Stimulated activated CD8-positive, alpha-beta memory T cell treated with anti-CD3 and anti-CD28 coated beads, Interleukin-15, amount 100 ng/mL, for 1 hour (primary cell): ENCODE measurements at places on chromosomes 12 and 14.

- no peak for DNase-seq
Observed at GRCh38 chr14:68148276-68148675, 328.7 kb downstream of the RAD51B start.

GRCh38 chr14:22561661-22562579 is 27.1 kb downstream of the DAD1 start:
- no peak for DNase-seq

- DNase-seq: no peak
Observed at GRCh38 chr14:51711505-51711904, 59.8 kb downstream of the FRMD6 start.

DNA sequence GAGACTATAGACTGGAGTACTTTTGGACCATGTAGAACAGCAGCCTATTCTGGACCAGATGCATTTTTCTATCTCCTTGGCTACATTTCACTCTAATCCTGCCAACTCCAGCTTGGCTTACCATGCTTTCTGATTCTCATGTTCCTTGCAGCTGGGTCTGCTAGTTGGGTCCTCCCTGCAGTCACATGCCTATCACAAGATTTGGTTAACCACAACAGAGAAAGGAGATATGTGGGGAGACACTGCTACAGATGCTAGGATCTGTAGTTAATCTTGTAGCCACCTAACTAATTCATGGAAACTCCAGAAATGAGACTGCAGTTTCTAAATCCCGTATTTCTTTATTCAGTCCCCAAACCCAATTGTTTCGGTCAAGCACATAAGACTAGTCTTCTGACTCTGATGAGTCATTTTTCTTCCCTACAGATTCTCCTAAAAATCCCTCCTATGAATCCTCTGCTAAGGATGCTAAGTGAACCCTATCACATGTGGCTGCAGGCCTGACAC is 410.6 kb downstream of the DAD1 start:
- DNase-seq: no peak

DNA sequence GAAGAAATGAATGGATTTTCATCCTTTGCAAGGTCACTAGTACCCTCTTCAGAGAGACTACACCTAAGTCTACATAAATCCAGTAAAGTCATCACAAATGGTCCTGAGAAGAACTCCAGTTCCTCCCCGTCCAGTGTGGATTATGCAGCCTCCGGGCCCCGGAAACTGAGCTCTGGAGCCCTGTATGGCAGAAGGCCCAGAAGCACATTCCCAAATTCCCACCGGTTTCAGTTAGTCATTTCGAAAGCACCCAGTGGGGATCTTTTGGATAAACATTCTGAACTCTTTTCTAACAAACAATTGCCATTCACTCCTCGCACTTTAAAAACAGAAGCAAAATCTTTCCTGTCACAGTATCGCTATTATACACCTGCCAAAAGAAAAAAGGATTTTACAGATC is 40.8 kb downstream of the SPATA7 start:
- DNase-seq: no peak

DNA sequence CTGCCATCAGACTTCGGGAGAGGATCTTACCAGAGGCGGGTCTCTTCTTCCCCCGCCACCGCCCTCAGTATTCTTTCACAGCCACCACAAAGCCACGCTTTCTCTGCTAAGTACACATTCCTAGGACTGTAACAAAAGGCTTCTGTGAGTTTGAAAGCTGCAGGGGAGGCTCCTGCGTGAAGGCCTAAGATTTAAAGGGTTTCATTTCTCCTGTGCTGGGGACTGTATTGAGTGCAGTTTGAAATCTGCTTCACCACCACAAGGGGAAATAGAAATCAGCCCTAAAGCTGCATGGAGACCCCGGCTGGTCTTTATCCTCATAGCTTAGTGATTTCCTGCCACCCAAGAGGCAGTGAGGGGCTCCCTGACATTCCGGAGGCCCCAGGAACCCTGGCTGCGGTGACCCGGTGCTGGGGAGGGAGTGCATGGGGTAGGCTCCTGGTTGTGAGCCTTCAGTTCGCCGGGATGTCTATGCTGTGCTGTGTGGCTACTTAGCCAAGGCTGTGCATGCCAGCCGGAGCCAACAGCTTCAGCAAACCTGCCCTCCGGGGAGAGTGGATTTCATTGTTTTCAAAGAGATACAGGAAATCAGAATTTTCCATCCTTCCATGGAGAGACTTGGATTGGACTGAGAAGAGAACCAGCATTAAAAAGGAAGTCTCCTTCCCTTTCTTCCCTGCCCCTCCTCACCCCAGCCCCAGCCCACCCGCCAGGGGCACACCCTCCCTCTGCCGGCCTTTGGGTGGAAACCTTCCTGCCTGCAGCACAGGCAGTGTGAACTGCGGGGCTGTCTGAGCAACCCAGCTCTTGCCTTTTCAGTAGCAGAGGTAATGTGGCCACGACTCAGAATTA is 163.3 kb downstream of the ETV6 start:
- DNase-seq: no peak

DNA sequence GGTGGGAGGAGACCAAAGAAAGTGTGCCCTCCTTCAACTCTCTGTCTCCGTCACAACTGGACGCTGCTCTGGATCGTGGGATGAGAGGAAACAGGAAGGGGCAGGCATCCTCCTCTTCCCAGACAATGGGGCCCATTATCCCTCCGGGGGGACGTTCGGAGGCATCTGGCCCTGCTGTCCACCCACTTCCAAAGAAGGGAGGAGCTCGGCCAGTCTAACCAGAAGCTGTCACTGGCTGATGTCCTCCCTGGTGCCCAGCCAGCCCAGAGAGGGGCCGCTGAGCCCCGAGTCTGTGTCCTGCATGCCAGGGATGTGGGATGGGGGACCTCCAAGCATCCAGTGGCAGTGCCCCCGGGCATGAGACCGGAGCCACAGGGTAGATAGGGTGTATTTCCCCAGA is 39.8 kb upstream of the MEG3 start:
- DNase-seq: no peak

DNA sequence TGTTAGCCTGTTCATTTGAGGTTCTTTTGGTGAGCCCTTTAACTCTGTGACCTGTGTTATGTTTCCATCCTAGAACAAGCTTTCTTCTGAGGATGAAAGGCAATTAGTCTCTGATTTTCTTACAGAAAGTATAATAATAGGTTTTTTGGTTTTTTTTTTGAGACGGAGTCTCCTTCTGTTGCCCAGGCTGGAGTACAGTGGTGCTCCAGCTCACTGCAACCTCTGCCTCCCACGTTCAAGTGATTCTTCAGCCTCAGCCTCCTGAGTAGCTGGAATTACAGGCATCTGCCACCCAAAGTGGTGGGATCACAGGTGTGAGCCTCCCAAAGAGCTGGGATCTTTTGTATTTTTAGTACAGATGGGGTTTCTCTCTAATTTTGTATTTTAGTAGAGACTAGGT is 52.7 kb upstream of the SYNE2 start:
- DNase-seq: no peak

GRCh38 chr12:128914908-128915563 is 61.8 kb downstream of the GLT1D1 start:
- DNase-seq: no peak

DNA sequence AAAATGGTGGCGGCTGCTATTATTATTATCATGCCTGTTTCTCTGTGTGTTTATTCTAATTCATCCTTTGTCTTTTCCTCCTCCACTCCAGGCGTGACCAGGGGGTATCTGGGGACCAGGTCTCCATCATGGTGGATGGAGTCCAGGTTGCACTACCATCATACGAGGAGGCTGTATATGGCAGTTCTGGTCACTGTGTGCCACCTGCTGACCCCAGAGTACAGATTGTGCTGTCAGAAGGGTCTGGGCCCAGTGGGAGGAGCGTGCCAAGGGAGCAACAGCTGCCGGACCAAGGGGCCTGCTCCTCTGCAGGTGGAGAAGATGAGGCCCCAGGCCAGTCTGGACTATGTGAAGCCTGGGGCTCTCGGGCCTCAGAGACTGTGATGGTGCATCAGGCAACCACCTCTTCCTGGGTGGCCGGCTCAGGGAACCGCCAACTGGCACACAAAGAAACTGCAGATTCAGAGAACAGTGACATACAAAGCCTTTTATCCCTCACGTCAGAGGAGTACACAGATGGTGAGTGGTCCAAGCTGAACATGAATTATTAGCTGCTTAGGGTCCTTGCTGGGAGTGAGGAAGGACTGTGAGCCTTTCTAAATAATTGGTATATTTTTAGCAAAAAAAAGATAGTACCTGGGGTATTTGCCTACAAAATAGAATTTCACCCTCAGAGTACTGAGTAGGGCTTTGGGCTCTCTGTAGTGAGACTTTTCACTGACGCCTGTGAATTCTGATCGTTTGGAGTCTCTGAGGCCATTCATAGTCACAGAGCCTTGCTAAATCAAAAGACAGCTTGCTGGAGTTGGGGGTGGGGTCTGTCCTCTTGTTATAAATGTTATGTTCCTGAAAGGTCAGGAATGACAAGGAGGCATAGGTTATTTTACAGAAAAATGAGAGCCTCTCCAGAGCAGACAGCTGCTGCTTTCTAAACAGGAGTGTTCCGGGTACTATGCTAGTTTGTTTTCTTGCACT is 58.1 kb upstream of the SRSF5 start:
- no peak for DNase-seq

DNA sequence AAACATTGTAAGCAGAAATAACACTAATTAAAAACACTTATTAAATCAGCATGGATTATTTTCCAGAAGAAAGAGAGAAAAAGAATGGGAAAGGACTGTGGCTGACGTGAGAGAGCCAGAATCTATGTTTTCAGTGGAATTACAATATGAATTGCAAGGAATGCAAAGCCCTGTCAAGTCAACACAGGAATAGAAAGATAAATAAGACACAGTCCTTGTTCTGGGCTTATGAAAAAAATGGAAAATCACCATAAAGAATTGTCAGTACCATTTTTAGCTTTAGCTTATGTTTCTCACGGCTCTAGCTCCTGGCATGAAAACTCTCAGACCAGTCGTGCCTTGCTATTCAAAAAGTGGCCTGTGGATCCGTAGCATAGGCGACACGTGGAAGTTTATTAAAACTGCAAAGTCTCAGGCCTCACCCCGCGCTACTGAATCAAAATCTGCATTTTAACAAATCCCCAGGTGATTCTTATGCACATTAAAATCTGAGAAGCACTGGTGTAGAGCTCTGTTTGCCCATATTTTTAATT is 549.1 kb downstream of the RPS29 start:
- DNase-seq: no peak

- no peak for DNase-seq
Observed at GRCh38 chr12:57844709-57845477, 1.6 kb downstream of the CTDSP2 start.

DNA sequence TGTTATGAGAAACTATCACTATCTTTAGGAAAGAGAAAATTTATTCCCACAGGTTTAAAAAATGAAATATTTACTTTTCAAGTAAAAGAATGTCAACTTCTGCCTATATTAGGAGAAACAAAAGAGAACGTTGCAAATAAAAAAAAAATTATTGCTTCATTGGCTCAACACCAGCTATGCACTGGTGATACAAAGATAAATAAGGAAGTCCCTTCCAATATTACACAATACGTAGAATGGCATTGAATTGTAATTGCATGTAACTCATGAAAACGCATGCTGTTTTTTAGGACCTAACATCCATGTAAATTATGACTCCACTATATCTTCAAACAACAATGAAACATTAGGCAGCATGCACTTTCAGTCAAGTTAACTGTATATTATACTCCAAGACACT is 56.4 kb upstream of the RERGL start:
- no peak for DNase-seq

- DNase-seq: no peak
Observed at GRCh38 chr14:95547626-95548327, 12.9 kb downstream of the GLRX5 start.

- no peak for DNase-seq
Observed at GRCh38 chr12:119989731-119990381, 820 bp downstream of the BICDL1 start.

DNA sequence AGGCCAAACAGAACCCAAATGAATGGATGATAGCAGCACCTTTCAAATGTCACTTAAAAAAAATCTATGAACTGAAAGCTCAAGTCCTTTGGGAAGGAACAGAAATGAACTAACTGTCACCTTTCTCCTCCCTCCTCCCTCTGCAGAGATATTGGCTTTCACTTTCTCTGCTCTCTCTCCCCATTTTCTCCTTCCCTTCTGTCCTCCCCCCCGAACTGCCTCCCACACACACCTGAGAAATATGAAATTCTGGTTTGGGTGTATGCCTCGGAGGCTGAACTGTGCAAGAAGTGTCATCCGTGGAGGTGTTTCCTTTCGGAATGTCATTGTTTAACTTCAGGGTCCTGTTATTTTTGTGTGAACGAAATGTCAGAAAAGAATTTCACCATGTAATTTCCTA is 87.8 kb downstream of the NEDD1 start:
- DNase-seq: no peak

GRCh38 chr14:72883961-72884360 is 9.9 kb downstream of the DPF3 start:
- no peak for DNase-seq

- no peak for DNase-seq
Observed at GRCh38 chr12:58233886-58234285, 292.5 kb downstream of the ATP23 start.

DNA sequence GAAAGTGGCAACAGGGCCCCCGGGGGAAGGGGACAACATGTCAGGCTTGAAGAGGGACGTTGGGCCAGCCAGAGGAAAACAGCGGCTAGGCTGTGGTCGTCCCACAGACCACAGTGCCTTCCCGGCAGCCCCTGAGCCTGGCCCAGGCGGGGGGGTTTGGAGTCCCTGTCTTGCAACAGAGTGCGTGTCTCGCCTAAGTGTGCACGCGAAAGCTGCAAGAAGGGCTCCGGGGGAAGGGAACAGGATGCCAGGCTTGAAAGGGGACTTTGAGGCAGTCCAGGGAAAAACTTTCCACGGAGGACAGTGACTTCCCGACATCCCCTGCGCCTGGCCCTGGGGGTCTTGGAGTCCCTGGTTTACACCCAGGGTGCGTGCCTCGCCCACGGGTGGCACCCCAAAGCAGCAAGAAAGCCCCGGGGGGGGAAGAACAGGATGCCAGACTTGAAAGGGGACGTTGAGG is 157.5 kb upstream of the ALG10B start:
- DNase-seq: no peak

DNA sequence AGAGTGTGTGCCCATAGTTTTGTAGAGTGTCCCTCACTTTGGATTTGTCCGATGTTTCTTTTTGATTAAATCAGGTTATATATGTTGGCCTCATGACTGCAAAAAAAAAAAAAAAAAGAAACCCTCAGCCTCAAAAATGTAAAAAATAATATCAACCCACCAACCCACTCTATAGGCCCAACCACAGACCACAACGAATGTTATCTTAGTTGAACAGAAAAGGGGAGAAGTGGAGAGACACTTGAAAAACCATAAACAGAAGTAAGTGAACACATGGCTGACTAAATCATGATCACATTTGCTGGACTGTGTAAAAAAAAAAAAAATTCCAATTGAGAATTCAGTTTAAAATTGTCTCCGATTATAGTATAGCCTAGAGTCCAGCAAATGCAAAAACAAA is 45.5 kb upstream of the ST8SIA1 start:
- no peak for DNase-seq

DNA sequence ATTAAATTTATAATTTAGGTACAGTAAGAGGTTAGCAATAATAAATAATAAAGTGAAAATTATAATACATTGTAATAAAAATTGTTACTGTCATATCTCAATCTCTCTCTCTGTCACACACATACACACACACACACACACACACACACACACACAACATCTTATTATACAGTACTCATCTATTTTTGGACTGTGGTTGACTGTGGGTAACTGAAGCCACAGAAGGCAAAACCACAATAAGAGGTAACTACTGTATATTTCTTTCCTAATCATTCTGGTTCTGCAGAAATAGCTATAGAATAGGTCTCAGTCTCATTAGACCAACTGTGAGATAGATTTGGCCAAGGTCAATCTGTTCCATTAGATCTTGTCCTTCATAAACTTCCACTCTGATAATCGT is 33.1 kb upstream of the PTPRO start:
- DNase-seq: no peak
